GM23248 (cell line): ENCODE measurements at places on chromosomes 1 and 21. TPM values are rescaled to one million over a fixed set of nuclear protein-coding genes. Genes with fewer than 3 reads are reported as not detected.

Gene MUL1
- total RNA-seq = 36.8 and 50.7 TPM in 2 replicates

Gene OLFML2B
- total RNA-seq = 1.1 and 1.4 TPM in 2 replicates

Gene EVA1C
- 0.89 and 2.2 TPM in 2 replicates for total RNA-seq

Gene BMP8B
- not detected in 2 replicates for total RNA-seq

Gene ADCY10
- 0.11 TPM in 1 of 2 replicates, not detected in the other for total RNA-seq

Gene VPS26C
- total RNA-seq = 44.1 and 55.0 TPM in 2 replicates

Gene RPS6KC1
- total RNA-seq = 16.4 and 27.2 TPM in 2 replicates

Gene RNF186
- total RNA-seq = not detected in 2 replicates

Gene FMN2
- total RNA-seq = 114 and 141 TPM in 2 replicates

Gene ITLN2
- not detected in 2 replicates for total RNA-seq

Gene LCE6A
- total RNA-seq = not detected in 2 replicates

Gene ZNF695
- total RNA-seq = 0.51 and 1.2 TPM in 2 replicates

Gene GPR153
- 8.0 and 8.6 TPM in 2 replicates for total RNA-seq

Gene GPR37L1
- not detected in 2 replicates for total RNA-seq

Gene GJA8
- not detected in 2 replicates for total RNA-seq

Gene DNALI1
- total RNA-seq = 0.32 and 0.63 TPM in 2 replicates

Gene SPATA21
- not detected in 2 replicates for total RNA-seq

Gene FALEC
- total RNA-seq = not detected in 2 replicates

Gene PCBP3
- 0.32 TPM in 1 of 2 replicates, not detected in the other for total RNA-seq

Gene PGLYRP3
- not detected in 2 replicates for total RNA-seq

Gene ERICH3
- total RNA-seq = not detected in 2 replicates

Gene CALML6
- total RNA-seq = 0.11 and 0.51 TPM in 2 replicates

Gene SYT14
- total RNA-seq = 1.4 and 1.7 TPM in 2 replicates

Gene PLPP3
- total RNA-seq = 156 and 159 TPM in 2 replicates

Gene LCE1A
- total RNA-seq = not detected in 2 replicates

Gene TMEM52
- total RNA-seq = not detected in 2 replicates

Gene C1orf226
- under 0.01 and 0.13 TPM in 2 replicates for total RNA-seq

Gene SLC30A10
- not detected in 2 replicates for total RNA-seq

Gene MPL
- total RNA-seq = not detected in 2 replicates

Gene WNT3A
- total RNA-seq = not detected in 2 replicates

Gene FMOD
- 12.1 and 14.6 TPM in 2 replicates for total RNA-seq

Gene SPRR2A
- total RNA-seq = not detected in 2 replicates

Gene SPATA6
- 1.4 and 1.6 TPM in 2 replicates for total RNA-seq

Gene TARDBP
- 36.0 and 50.0 TPM in 2 replicates for total RNA-seq

Gene PDZK1
- total RNA-seq = 0.63 and 0.97 TPM in 2 replicates

Gene BLACAT1
- total RNA-seq = not detected in 2 replicates

Gene TP73
- not detected in 2 replicates for total RNA-seq

Gene SPEN
- total RNA-seq = 12.5 and 16.5 TPM in 2 replicates

Gene AGMAT
- total RNA-seq = 2.2 and 3.9 TPM in 2 replicates

Gene PROX1
- under 0.01 and 0.13 TPM in 2 replicates for total RNA-seq
